SK-N-DZ (cell line): ENCODE measurements at places on chromosomes 11 and 22.

GRCh38 chr11:107337917-107338316, 119.7 kb downstream of the CWF19L2 start:
- no peak for DNase-seq

DNA sequence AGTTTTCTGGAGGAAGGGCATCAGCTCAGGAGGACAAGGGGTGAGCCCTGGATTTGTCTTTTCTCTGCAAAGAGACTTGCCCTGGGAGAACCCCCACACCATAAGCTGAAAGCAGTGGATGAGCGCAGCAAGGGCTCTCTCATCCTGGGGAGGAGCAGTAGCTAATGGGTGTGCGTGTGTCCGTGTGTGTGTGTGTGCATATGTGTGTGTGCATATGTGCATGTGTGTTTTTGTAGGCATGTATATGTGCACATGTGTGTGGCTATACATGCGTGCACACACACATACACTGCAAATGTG, 45.3 kb downstream of the SMIM38 start:
- DNase-seq: no peak

DNA sequence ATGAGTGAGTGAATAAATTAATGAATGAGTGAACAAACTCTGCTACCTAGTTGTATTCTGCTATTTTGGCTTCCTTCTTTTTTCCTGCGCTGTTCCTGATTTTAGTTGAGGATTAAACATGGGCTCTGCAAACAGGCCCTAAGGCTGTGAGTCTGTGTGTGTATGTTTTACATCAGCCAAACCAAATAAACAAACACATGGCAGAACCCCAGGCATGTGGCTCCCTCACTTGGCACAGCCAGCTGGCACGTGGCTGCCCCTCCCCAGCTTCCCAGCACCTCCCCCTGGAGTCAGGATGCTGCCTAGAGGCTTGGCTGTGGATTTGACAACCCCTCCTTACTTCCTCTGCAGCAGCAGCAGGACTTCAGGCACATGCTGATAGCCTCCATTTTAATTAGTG, 593.2 kb downstream of the INSC start:
- DNase-seq: no peak

DNA sequence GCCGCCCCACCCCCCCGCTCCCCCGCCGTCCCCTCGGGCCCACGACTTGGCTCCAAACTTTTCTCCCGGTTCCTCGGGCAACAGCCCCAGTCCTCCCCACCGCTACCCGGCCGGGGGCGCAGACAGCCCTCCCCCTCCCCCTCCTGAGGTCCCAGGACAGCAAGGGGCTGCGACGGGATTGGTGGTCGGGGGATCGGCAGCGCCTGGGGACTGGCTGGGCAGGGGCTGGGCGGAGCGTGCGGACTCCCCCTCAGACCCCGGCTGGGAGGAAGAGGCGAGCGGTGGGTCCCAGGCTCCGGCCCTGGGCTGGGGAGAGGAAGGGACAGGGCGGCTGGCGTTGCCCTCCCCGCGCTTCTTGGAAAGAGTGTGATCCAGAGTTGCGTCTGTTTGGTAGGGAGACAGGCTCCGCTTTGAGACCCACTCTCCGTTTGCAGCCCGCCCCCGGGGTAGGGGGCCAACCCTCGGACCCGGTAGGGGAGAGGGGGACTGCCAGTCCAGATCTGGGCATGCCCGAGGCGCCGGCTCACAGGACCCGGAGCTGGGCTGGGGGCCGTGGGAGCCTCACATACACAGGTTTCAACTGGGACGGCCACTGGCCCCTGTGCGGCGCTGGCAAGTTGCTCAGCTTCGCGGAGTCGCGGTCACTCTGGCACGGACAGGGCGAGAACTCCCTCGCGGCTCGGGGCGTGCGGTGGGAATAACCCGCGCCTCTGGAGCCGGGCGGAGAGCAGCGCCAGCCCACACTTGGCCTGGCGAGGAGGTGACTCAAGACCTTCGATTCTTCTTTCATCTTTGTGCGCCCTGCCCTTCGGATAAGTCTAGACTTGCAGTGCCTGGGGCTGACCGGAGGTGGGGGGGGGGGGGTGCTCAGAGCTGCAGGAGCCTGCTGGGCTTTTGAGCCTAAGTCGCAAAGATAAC, 999 bp downstream of the TSKU start:
- peak; percentile 91 for DNase-seq

- no peak for DNase-seq
Measured at GRCh38 chr11:76605338-76606074, 65.0 kb downstream of the LRRC32 start.

GRCh38 chr11:64385945-64386704, 27.2 kb downstream of the RPS6KA4 start:
- no peak for DNase-seq

DNA sequence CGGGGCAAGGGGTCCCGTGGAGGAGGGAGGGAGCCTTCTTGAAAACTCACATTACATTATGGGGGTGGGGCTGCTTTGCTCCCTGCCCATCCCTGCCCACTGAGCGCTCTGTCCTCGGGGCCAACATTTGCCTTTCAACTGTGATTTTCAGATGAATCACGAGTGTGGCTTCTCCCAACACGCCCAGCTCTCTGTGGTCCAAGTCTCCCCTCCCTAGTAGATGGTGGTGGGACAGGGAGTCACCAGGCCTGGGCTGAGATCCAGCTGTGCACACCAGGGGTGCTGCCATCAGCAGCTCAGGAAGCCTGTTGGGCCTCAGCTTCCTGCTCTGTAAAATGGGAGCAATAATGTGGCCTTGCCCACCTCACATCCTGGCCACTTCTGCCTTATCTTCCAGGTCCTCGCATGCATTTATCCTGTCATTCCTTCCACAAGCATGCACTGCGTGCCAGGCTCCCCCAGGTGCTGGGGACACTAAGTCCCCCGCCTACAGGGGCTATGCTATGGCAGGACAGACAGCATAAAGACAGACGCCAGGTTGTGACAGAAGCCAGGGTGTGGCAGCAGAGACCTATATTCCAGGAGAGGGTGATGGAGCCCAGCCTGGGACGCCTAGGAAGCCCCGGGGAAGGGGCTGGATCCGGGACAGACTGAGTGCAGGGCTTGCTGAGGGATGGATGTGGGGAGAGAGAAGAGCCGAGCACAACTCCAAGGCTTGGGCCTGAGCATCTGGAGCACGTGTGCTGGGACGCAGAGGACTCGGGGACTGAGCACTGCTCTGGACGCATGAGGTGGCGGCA, 30.5 kb downstream of the NFAM1 start:
- no peak for DNase-seq

- no peak for DNase-seq
Measured at GRCh38 chr11:94151903-94152677, 23.4 kb downstream of the PANX1 start.

- no peak for DNase-seq
Measured at GRCh38 chr22:36900880-36901279, 12.5 kb upstream of the CSF2RB start.

DNA sequence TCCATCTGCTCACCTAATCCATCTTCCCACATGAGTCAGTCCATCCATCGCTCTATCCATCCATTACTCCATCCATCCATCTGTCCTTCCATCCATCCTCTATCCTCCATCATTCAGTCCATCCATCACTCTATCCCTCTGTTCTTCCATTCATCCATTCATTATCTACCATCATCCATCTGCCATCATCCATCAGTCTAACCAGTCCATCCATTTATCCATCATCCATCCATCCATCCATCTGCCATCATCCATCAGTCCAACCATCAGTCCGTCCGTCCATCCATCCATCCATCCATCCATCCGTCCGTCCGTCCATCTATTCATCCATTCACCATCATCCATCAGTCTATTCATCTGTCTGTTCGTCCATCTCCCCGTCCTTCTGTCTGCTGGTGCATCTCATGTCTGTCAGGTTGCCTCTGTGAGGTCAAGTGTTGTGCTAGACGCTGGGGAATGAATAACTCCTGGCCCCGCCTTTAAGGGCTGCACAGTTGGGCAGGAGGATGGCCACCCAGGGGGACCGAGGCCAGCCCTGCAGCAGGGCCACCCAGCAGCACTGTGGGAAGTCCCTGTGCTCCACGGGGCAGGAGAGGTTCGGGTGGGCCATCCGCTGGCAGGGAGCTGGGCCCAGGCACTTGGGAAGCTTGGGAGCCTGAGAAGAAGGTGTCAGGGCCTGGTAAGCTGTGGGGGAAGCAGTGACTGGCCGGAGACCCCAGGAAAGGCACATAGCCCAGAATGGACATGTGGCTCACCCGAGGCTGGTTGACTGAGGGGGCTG, 137.1 kb downstream of the CTTN start:
- no peak for DNase-seq

DNA sequence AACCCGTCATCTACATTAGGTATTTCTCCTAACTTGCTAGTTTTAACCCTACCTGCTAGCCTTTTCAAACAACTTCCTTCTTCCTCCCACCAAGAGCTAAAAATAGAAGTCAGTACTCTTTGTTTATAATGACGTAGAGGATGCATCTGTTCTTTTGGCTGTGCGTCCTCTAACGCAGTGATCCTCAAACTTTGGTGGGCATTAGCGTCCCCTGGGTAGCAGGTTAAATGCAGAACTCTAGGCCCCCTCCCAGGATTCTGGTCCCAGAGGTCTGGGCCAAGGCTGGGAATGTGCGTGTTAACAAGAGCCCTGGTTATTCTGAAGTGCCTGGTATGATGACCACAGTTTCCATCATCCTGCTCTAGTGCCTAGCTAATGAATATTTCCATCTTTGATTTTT, 67.6 kb downstream of the BARX2 start:
- DNase-seq: no peak

DNA sequence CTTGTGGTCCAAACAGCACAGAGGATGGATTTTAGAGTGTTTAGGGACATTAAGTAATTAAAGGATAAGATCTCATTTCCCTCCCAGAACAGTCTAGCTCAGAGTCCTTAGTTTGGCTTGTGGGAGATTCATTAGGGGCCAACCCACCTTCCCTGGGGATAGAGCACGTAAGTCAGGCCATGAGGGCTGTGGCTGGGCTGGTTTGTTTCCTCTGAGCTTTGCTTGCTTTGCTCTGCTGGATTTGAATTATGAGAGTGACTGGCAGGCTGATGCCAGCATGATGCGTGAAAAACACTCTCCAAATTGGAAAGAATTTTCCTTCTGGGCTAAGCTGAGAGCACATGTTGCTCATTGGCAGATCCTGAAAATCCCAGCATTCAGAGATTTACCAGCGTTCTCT, 84.7 kb upstream of the HEPHL1 start:
- DNase-seq: peak; percentile 81

- no peak for DNase-seq
Measured at GRCh38 chr11:10291801-10292638, 2.0 kb downstream of the SBF2 start.

GRCh38 chr11:30509364-30509763, 76.8 kb downstream of the MPPED2 start:
- no peak for DNase-seq

DNA sequence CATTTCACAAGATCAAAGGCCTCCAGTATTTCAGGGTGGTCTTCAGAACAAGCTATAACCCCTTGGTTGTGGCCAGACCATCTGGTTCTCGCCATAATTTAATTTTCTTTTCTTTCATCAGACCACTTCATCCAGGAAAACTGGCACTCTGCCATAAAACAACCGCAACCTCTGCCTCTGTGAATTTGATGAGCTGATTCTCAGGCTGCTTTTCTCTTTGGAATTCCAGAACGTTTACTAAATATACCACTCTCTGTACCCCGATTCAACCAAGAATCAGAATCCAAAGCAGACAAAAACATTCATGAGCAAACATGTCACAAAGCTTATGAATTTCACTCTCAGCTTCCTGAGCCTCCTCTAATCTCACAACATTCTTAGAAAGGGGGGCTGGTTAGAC, 331.8 kb upstream of the SYN3 start:
- DNase-seq: peak; percentile 85

- DNase-seq: no peak
Measured at GRCh38 chr22:46058091-46058420, 81.1 kb upstream of the WNT7B start.

GRCh38 chr11:83014951-83015350, 56.7 kb downstream of the RAB30 start:
- DNase-seq: no peak

DNA sequence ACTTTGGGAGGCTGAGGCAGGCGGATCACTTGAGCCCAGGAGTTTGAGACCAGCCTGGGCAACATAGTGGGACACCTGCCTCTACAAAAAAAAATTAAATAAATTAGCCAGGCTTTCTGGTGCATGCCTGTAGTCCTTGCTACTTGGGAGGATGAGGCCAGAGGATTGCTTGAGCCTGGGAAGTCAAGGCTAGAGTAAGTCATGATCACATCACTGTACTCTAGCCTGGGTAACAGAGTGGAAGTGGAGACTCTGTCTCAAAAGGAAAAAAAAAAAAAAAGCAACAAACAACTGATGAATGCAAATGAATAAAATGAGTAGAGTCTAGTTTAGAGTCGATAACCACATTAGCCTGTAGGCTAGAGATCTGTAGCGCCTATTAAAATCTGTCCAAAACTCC, 3.9 kb upstream of the BCL2L13 start:
- DNase-seq: no peak

DNA sequence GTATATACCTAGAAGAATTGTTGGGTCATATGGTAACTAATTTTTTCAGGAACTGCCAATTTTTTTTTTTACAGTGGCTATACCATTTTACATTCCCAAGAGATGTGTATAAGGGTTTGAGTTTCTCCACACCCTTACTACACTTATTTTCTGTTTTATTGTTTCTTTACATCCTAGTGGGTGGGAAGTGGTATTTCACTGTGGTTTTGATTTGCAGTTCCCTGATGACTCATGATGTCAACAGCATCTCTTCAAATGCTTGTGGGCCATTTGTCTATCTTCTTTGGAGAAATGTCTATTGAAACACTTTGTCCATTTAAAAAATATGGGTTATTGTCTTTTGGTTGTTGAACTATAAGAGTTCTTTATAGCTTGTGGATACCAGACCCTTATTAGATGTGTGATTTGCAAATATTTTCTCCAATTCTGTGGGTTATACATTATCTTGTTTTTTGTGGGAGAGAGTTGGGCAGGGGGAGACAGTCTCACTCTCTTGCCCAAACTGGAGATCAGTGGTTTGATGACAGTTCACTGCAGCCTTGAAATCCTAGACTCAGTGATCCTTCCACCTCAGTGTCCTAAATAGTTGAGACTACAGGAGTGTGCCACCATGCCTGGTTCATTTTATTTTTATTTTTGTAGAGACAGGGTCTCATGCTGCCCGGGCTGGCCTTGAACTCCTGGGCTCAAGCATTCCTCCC, 30.3 kb upstream of the PISD start:
- DNase-seq: no peak

- DNase-seq: no peak
Measured at GRCh38 chr11:8013833-8014232, 26.7 kb downstream of the EIF3F start.

- peak; percentile 76 for DNase-seq
Measured at GRCh38 chr11:61776561-61777075, 15.8 kb downstream of the TMEM258 start.

- no peak for DNase-seq
Measured at GRCh38 chr22:20641198-20641892, 132.6 kb upstream of the SERPIND1 start.

DNA sequence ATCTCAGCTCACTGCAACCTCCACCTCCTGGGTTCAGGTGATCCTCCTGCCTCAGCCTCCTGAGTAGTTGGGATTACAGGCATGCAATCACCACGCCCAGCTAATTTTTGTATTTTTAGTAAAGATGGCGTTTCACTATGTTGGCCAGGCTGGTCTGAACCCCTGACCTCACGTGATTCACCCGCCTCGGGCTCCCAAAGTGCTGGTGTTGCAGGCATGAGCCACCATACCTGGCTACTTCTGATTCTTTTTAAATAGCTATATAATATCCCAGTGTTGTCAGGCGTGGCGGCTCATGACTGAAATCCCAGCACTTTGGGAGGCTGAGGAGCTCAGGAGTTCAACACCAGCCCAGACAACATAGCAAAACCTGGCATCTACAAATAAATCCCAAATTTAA, 20.7 kb downstream of the TMEM41B start:
- DNase-seq: no peak
